SW 1271 (cell line): ENCODE measurements at places on chromosomes 5 and 9.

GRCh38 chr5:99674101-99674500 lies 745.3 kb upstream of the CHD1 start:
- DNase-seq, result no peak

GRCh38 chr9:331197-331596 lies 116.5 kb downstream of the DOCK8 start:
- no peak for DNase-seq

DNA sequence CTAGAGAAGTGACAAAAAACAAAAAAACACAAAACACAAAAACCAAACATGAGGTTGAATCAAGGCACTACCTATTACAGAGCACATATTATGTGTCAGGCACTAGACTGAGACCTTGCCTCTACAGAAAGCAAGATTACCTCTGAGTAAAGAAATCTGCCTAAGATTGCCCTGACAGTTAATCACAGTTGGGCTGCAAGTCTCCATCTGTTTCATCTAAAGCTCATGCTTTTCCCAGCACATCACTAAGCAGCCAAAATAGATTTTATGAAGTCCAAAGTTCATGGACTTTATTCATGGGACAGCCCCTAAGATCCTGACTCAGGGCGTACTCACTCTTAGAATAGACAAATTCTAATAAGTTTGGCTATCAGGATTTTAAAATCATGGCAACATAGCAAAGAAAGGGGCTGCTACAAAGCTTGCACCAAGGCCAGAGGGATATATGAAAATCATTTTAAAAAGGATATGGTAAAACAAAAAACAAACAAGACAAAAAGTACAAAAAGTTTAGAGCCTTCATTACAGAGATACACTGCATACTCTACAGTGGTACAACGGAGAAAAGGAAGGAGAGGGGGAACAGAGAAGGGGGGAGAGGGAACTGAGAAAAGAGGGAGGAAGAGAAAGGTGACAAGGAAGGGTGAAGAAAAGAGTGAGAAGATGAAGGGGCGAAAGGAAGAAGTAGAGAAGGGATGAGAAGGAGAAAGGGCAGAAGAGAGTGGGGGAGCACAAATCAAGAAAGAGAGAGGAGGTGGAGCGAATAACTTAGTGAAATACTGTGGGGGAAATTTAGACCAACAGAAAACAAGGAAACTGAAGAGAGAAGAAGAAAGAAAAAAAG lies 58.2 kb downstream of the RICTOR start:
- no peak for DNase-seq

GRCh38 chr9:7607421-7607820 lies 192.2 kb downstream of the DMAC1 start:
- DNase-seq, result no peak

DNA sequence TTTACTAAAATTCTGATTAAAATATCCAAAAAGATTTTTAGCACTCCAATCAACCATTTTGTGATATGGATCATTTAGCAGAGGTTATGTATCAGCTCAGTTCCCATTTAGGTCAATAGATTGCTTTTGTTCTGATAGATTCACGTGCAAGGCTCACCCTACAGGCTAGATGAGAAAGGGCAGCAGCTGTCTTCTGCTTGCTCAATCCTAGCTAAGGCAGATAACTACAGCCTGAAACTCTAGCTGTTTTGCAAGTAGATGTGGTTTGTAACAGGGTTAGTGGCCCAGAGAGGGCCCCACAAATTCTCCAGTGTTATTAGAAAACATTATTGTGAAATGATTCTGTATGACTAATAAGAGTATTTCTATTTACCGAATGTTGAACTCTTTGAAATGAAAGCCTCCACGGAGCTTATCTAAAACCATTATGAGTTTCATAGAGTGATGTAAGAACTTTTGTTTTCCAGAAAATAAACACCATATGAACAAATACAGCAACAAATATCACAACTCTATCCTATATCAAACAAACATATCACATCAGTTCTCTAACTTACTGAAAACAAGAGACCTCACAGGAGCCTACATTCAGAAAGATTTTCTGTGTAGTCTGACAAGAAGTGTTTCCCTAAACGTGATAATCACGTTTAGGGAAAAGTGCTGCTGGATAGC lies 841.9 kb upstream of the ACO1 start:
- DNase-seq, result no peak

GRCh38 chr5:39009280-39009679 lies 64.9 kb downstream of the RICTOR start:
- DNase-seq, result no peak

DNA sequence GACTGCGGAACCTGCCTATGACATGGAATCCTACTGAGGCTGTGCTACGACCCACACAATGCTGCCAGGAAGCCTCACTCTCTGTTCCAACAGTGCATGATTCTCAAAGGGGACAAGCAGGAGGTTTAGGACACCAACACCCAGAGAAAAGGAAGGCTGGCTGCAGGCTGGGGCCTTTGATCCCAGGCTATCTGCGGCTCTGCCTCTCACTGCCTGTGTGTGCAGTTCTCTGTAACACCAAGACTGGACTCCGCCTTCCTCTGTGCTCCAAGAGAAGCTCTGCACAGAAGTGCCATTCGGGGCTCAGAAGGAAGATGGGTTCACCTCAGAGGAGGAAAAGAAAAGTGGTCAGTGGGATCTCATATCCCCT lies 20.5 kb downstream of the ANKH start:
- DNase-seq, result no peak

GRCh38 chr5:115732026-115732425 lies 84.4 kb downstream of the CDO1 start:
- DNase-seq, result no peak

DNA sequence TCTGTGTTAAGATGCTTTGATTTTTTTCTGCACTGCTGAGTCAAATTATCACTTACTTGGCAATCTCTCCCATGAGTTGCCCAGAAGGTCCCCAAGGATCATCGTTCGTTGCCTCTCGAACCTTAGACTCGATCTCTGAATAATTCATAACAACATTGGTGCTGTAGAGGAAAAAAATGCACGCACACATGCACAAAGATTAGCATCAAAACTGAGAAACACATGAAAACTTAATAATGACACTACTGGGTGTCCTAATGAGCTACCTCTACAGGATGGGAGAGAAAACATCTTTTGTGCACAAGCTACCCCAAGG lies 41.6 kb downstream of the CLINT1 start:
- DNase-seq, result no peak

- no peak for DNase-seq
Measured at GRCh38 chr5:124089578-124089977, 577.6 kb downstream of the CSNK1G3 start.

DNA sequence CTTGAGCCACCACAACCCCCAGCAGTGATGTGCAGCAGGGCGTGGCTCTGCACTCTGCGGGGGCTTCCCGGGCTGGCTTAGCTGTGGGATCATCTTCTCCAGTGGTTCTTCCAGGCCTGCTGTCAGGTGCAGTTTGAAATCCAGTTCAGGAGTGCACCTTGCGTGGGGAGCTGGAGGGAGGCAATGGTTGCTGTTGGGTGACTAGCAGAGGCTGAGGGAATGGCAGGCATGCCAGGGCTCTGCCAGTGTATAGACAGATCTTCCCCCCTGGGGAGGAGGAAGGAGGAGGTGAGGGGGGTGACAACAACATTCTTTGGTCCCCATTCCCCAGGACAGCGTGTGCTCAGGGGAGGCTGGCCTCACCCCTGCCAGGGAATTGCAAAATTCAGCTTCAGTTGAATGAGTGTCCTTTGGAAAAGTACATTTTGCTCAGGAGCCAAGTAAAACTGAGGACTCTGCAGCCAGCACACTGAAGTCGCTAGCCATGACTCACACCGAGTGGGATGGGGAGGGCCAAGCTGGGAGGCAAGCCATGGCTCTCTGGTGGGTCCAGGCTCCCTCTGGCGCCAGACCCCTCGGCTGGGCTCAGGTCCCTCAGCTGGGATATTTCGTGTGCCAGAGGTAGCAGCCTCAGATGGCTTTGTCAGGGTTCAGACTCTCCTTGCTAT lies 35.0 kb downstream of the ERGIC1 start:
- peak; percentile 66 for DNase-seq

DNA sequence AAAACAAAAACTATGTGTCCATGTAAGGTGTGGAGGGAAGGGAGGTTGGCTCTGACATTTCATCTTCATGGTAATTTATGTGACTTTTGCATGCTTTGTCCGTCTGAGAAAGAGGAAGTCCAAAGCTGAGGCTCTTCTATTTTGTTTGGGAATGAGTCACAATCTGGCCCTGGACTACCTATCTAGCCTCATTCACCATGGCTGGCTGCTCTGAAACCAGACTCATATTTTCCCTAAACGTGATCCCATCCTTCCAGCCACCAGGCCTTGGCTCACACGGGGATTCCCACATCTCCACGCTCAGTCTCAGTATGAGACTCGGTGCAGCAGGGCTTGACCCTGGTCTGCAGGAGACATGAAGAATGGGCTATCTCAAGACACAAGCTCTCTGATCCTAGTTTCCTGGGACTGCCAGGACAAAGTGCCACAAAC lies 672.8 kb downstream of the ACTL7B start:
- no peak for DNase-seq

DNA sequence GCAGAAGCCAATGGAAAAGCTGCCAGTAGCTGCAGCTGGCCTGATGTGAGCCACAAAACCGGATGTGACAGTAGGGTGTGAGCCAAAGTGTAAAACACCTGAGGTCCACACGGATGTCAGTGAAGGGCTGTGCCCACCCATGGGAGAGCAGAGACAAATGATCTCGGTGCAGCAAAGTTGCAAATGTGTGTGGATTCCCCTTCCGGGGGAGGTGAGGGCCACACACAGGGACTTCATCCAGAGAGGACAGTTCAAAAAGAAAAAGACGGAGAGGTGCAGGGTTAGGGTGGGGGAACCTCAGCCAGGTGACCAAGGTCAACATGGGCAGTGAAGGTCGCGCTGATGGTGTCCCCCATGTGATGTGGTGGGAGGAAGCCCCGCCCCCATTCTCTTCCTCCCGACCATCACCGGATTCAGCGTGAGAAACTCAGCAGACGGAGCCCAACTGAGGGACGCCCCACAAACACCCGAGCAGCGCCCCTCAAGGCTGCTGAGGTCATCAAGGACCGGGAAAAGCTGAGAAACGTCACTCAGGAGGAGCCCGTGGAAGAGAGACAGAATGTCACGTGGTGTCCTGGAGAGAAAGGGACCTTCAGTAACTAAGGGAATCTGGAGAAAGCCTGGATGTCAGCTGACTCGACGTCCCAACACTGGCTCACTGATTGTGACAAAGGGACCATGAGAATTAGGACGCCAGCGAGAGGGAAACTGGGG lies 11.4 kb upstream of the PTGDS start:
- DNase-seq, result no peak

GRCh38 chr9:89536600-89536999 lies 38.7 kb upstream of the SEMA4D start:
- no peak for DNase-seq

GRCh38 chr5:76402251-76402885 lies 717 bp upstream of the IQGAP2 start:
- no peak for DNase-seq

DNA sequence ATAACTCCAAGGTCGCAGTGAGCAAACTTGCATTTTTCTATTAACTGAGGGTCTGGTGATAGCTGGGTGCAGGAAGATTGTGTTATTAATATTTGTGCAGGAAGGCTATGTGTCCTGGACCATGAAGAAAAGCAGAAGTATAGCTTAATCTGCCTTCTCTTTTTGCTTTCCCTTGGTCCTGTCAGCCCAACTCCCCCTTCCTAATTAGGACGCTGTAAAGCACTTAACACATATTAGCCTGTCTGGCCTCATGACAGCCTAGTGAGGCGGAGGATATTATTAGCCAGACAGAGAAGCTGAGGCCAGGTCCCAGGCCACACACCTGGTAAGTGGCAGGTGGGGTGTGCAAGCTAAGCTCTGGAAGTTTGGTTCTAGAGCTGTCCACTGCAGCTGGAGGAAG lies 29.5 kb downstream of the SLC46A2 start:
- DNase-seq, result no peak

GRCh38 chr9:107707915-107708441 lies 218.4 kb upstream of the KLF4 start:
- peak; percentile 77 for DNase-seq

- DNase-seq, result no peak
Measured at GRCh38 chr9:33249983-33250382, 10.0 kb downstream of the SPINK4 start.

GRCh38 chr9:113580041-113580953 lies 116.8 kb downstream of the RGS3 start:
- DNase-seq, result no peak

- no peak for DNase-seq
Measured at GRCh38 chr5:152205804-152206203, 199.3 kb downstream of the NMUR2 start.

DNA sequence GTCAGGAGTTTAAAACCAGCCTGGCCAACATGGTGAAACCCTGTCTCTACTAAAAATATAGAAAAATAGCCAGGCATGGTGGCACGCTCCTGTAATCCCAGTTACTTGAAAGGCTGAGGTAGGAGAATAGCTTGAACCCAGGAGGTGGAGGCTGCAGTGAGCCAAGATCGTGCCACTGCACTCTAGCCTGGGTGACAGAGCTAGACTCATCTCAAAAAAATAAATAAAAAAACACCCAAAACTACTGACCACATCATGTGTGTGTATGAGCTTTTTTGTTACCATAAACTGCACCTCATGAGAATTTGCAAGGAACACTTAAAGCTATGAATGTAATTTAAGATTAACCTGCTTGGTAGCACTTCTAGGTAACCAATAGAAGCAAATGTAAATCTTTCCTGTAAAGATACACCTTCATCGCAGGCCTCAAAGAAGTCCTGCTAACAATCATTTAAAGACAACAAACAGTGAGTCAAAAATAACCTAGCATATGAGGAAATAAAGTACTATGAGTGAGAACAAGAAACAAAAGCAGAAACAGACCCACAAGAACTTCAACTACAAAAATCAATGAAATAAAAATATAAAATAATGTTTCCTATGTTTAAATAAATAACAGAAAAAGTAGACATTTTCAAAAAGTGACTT lies 13.0 kb downstream of the SLC38A9 start:
- DNase-seq, result no peak

- DNase-seq, result no peak
Measured at GRCh38 chr5:149859746-149860145, 84.8 kb downstream of the PDE6A start.

GRCh38 chr5:145805819-145806218 lies 29.3 kb downstream of the PRELID2 start:
- no peak for DNase-seq

DNA sequence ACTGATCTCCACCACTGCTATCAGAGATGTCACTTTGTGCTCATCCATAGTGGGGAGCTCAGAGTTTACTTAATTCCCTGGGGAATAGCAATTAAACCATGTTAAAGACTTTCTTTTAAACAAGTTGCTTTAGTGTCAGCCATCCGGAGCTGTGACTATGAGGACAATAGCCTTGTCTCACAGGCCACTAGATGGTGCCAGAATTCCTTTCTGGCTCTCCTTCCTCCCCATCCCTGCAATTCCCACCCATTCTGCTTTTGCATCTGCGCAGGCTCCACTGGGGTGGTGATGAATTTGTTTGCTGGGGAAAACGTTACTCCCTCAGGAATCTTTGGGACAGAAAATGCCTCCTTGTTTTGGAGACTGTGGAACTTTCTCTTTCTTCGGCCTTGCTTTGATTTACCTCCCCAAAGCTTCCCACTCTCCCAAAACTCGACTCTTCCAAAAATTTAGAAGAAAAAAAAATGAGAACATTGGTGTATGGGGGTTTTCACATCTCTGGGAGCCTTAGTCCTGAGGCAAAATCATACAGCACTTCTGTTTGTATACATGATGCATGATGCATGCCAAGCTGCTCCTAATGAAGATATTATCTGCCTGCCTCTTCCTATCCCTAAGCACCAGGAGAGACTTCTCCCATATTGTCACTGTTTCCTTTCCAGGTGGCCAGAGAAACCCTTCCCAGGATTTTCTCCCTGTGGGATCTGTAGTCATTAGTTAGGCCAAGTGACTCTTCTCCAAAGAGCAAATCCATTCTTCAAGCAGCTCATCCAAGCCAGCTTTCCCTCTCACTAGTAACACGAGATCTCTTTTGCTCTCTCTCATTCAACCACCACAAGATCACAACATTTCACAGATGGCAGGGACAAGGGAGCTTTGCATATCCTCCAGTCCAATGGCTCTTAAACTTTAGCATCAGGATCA lies 466.1 kb downstream of the TLR4 start:
- no peak for DNase-seq
